Nasal cavity respiratory epithelium epithelial cell of viscerocranial mucosa (primary cell): ENCODE measurements at places on chromosomes 5 and 9. TPM values are rescaled to one million over a fixed set of nuclear protein-coding genes. Genes with fewer than 3 reads are reported as not detected.

Gene DBH
- not detected in 2 replicates for total RNA-seq

Gene GALNT12
- total RNA-seq = 0.34 and 4.3 TPM in 2 replicates

Gene BBLN
- 21.9 and 31.3 TPM in 2 replicates for total RNA-seq

Gene GPR150
- total RNA-seq = under 0.01 and 0.21 TPM in 2 replicates

Gene CTXN3
- total RNA-seq = not detected in 2 replicates

Gene NTRK2
- total RNA-seq = under 0.01 and 0.07 TPM in 2 replicates

Gene GDNF
- under 0.01 and 0.07 TPM in 2 replicates for total RNA-seq
